ENCODE measurements at places on chromosomes 12 and 14. TPM values are rescaled to one million over a fixed set of nuclear protein-coding genes. Genes with fewer than 3 reads are reported as not detected.

SLC2A3 gene
- total RNA-seq = 9.6 TPM

TAS2R42 gene
- not detected for total RNA-seq

TEX22 gene
- 0.33 TPM for total RNA-seq

PTPRQ gene
- 0.66 TPM for total RNA-seq

STAT6 gene
- 82.4 TPM for total RNA-seq

SERPINA12 gene
- not detected for total RNA-seq

VRTN gene
- total RNA-seq = not detected

HSPB8 gene
- total RNA-seq = 22.7 TPM

OTX2 gene
- total RNA-seq = not detected

OR4E2 gene
- total RNA-seq = not detected

LHX5 gene
- total RNA-seq = not detected

ZDHHC22 gene
- not detected for total RNA-seq

ZFC3H1 gene
- total RNA-seq = 36.1 TPM

LMO3 gene
- 67.2 TPM for total RNA-seq

CMAS gene
- 20.8 TPM for total RNA-seq

POU6F1 gene
- total RNA-seq = 9.6 TPM

Measured in body of pancreas (tissue), 4 donors.